ENCODE measurements at places on chromosomes 7 and 10. TPM values are rescaled to one million over a fixed set of nuclear protein-coding genes. Genes with fewer than 3 reads are reported as not detected.

GRCh38 chr7:234708-235553 is 42.6 kb downstream of the FAM20C start:
- no peaks in the 10 kb centered on the region for H3K27me3 ChIP-seq
- DNase-seq = no peak
- H3K36me3 ChIP-seq = no peaks in the 10 kb centered on the region
- no peaks in the 10 kb centered on the region for H3K4me1 ChIP-seq
- no peak overlapping the region for H3K4me3 ChIP-seq
- no peak overlapping the region for H3K27ac ChIP-seq

GRCh38 chr7:77352665-77353406 is 63.3 kb downstream of the GSAP start:
- no peaks in the 10 kb centered on the region for H3K36me3 ChIP-seq
- H3K4me1 ChIP-seq = peaks cover 36% of the 10 kb centered on the region
- no peak overlapping the region for H3K4me3 ChIP-seq

DNA sequence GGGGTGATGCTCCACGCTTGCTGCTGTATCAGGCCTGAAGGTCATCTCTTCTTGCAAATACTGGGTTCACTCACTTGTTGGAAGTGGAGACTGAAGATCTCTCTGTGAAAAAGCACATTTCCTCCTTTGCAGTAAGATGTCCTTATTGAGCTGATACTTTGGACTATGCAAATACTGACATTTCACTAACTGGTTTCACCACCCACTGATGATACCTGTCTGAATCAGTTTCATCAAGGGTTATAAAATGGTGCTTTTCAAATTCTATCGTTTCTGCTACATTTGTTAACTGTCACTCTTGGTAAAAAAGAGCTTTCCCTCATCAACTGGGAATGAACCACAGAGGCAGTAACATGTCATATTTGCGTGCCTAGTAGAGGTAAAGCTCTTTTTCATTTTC is 35.5 kb downstream of the RAB19 start:
- peaks cover 2% of the 10 kb centered on the region for H3K4me1 ChIP-seq
- no peak overlapping the region for H3K4me3 ChIP-seq
- H3K27me3 ChIP-seq = peaks cover 7% of the 10 kb centered on the region
- no peaks in the 10 kb centered on the region for H3K36me3 ChIP-seq

- H3K36me3 ChIP-seq = no peaks in the 10 kb centered on the region
- H3K27ac ChIP-seq = no peak overlapping the region
- no peaks in the 10 kb centered on the region for H3K4me1 ChIP-seq
- no peak for DNase-seq
- no peak overlapping the region for H3K4me3 ChIP-seq
These were observed 43.6 kb downstream of the MKX start for GRCh38 chr10:27701938-27702537.

GRCh38 chr10:4006858-4007257 is 221.8 kb upstream of the KLF6 start:
- H3K27me3 ChIP-seq = no peaks in the 10 kb centered on the region
- H3K36me3 ChIP-seq = no peaks in the 10 kb centered on the region
- no peaks in the 10 kb centered on the region for H3K4me1 ChIP-seq
- DNase-seq = no peak
- no peak overlapping the region for H3K4me3 ChIP-seq
- no peak overlapping the region for H3K27ac ChIP-seq

DNA sequence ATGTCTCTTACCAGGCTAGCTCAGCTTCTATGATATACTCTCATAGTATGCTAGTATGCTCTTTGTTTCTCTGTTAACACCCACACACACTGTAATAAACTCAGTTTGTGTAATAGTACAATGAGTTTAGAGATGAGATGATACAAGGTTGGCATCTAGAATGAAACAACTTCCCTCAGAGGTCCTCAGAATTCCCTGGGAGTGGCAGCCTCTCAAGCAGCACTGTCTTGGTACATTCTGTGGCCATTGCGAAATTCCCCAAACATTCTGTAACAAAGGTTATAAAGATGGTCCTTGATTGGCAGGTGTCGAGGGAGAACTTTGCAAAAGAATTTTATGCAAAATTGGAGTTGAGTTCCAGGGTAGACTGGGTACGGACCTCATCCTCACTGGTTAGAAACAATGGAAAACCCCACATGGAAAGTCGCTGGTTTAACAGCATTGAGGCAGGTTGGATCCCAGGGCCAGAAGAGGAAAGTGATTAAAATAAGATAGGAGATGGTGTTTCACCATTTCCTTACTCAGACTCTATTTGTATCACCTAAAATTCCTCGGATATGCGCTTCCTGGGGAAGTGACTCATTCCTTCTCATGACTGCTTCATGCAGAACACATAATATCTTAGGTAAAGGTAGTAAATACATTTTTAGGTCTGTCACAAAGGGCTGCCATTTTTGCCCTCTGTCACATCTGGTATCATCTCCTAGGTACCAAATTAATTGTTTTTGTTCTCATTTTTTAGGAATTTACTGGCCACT is 657.8 kb downstream of the SORCS1 start:
- H3K36me3 ChIP-seq = no peaks in the 10 kb centered on the region
- no peaks in the 10 kb centered on the region for H3K4me1 ChIP-seq
- no peak overlapping the region for H3K27ac ChIP-seq
- H3K27me3 ChIP-seq = no peaks in the 10 kb centered on the region

DNA sequence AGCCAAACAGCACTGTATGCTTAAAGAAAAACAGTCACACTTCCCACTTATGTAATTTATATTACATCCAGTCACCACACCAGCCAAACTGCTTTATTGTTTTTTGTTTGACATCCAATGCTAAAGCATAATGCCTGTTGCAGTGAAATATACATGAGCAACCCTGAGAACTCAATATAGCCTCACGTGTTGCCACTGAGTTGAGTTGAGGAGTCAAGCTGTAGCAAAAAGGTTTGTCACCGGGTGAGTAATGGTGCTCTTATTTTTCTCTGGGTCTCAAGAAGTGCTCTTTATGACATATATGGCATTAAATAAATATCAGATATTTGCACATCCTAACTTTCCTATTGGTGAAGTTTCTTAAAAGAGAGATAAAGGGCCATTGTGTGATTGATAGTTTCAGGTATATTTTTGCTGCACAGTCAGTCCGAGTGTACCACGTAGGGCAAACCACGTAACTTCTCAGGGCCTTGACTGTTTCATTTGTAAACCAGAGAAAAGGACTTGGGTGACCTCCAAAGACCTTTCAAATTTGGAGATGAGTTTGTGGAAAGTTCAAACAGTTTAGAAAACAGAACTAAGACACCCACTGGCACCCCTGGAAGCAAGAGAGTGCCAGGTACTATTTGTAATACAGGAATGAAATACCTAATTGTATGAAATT is 168.5 kb downstream of the CFTR start:
- H3K27me3 ChIP-seq = no peaks in the 10 kb centered on the region
- no peak overlapping the region for H3K4me3 ChIP-seq
- no peak overlapping the region for H3K27ac ChIP-seq
- H3K36me3 ChIP-seq = no peaks in the 10 kb centered on the region
- H3K4me1 ChIP-seq = no peaks in the 10 kb centered on the region

The PTPRZ1 gene
- total RNA-seq = not detected

The CUBN gene
- total RNA-seq = 9.2 TPM
